Common myeloid progenitor, CD34-positive (primary cell): ENCODE measurements at places on chromosomes 12 and 14.

- DNase-seq = no peak
Measured at GRCh38 chr12:131615326-131616042, 95.4 kb upstream of the SFSWAP start.

GRCh38 chr14:92650581-92651105 is 97.8 kb downstream of the LGMN start:
- DNase-seq = no peak

DNA sequence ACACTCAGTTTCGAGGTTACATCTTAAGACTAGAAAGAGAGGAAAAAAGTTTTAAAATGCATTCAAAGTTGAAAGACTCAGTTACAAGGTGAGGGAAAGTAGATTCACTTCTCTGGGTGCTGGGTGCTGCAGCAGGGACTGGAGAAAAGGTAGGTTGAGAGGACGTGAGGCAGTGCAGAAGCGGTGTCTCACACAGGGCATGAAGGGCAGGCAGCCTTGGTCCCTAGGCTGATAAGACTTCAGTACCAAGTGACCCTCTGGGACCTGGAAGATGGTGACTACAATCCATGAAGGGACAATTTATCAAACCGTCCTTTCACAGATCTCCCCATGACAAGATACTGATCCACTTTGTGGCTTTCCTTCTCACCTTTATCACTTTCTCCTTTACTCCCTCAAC is 22.5 kb upstream of the UTP20 start:
- DNase-seq = no peak

DNA sequence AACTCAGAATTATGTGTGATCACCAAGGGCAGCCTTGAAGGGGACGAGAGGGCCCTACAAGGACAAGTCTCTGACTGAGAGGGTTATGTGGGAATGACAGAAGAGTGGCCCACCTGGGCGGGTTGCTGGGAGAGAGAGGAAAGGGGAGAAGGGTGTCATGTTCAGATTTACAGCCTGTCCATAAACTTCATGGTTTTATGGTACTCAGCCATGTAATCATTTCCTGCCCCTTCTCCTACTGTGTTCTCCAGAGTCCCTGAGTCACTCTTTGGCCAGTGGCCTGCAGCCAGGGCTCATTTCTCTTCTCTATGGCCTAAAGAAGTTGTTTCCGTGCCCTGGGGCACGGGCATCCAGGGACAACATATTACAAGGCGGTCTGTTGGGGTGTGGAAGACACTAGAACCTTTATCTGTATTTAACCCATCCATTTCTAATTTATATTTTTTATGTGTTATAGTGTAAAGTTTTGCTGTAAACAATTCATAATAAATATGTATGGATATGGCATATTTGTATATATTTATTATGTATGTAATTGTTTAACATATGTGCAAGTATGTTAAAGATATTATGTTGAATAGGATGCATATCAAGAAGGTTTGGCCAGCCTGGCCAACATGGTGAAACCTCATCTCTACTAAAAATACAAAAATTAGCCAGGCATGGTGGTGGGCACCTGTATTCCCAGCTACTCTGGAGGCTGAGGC is 26.9 kb downstream of the DDX47 start:
- DNase-seq = no peak

GRCh38 chr14:77903221-77903620 is 103.3 kb downstream of the ADCK1 start:
- DNase-seq = no peak

DNA sequence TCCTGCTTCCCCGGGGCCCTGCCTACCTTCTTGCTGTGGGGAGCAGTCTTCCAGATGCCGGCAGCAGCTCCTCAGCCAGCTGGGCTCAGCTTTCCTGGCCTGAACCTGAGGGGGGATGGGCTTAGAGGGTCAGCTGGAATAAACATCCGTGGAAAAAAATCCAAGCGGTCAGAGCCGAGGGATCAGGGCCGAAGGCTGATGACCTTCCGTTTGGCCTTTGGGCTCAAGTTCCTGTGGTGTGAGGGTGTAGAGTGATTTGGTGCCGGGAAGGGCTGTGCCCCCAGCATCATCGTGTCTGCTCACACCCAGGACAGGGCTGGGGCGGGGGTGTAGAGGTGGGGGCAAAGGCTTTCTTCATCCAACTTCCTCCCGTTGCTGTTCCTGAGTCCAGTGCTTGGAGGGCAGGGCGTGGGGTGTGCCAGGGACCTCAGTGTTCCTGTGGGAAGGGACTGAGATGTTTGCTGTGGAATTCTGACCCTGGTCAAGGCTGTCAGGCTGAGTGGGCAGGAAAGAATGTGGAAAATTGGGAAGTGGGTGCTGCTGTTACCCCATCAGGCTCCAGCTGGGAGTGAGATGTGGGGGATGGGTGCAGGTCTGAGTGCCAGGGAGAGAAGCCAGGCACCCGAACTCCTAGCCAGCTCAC is 2.6 kb downstream of the SMIM41 start:
- DNase-seq = no peak

DNA sequence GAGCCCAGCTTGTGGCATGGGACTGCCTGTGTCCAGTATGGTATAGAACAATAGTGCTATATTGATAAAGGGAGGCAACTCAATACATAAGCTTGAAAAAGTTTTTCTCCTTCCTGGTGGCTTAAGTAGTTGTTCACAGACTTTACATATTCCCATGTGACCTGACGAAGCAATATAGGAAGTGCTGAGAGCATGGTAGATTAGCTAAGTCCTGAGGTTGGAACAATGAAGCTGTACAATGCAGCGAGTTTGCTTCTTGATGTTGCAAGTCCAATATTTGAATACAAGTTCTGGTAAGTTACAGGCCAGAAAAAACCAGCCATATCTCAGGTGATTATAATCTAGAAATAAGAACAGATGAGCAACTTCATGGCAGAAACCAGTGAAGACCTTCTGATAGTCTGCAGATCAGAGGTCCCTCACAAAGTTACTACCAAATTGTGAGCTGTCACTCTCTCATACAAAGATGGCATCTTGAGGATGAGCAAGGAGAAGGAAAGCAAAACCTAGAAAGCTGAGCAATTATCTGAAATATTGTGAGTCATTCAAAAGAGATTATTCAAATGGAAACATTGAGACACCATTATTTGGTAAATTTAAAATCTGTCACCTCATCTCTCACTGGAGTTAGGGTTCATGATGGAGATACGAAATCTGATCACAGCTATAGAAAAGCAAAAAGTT is 72.9 kb upstream of the BTG1 start:
- peak; percentile 5 for DNase-seq

GRCh38 chr12:40701756-40702155 is 9.5 kb downstream of the CNTN1 start:
- DNase-seq = no peak

- DNase-seq = no peak
Measured at GRCh38 chr12:52057638-52058576, 6.7 kb downstream of the NR4A1 start.

- no peak for DNase-seq
Measured at GRCh38 chr12:6072302-6072752, 52.1 kb downstream of the VWF start.

DNA sequence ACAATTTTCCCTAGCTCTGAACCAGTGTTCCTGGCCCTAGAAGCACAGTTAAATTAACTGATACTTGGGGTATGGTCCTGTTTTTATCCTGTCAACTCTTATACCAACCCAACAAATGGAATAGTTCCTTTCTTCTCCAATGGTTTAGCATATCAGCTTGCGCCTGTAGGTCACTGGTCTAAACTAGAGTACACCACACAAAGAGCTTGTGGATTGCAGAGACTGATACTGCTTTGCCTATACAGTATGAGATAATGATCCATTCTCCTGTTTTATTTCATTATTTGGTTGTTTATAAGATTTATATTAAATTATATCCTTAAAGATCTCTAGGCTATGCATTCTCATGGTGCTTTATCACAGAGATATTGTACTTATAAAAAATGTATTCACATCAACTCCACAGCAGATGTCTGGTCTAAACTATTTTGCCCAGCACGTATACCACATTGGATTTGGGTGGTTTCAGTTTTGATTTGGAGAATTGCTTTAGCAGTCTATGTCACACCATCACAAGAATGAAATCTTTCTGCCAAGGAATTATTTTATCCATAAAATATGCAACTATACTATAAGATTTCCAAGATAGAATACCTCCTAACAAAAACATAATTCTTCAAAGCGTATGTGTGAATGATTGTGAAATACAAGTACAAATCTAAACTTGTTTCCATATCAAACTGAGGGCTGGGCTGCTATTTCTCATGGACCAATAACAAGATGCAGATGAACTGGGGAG is 142.1 kb downstream of the SLC16A7 start:
- no peak for DNase-seq

GRCh38 chr12:19644571-19644970 is 205.3 kb downstream of the AEBP2 start:
- no peak for DNase-seq

DNA sequence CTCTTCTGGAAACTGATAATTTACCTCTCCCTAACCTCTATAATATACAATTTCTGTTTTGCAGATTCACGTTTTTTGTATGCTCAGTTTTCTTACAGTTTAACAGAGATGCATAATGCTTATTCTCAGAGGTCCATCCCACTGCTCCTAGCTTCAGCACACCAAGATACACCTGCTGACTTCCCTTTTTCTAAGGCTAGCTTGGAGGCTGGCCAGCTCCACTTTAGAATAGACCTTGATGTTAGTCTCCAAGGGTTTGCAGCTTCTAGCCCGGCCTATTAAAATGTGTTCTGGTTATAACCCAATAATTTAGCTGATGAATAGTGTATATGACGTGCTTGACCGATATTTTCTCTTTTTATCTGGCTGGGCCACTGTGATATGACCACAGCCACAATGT is 261.2 kb downstream of the EGLN3 start:
- peak; percentile 1 for DNase-seq

DNA sequence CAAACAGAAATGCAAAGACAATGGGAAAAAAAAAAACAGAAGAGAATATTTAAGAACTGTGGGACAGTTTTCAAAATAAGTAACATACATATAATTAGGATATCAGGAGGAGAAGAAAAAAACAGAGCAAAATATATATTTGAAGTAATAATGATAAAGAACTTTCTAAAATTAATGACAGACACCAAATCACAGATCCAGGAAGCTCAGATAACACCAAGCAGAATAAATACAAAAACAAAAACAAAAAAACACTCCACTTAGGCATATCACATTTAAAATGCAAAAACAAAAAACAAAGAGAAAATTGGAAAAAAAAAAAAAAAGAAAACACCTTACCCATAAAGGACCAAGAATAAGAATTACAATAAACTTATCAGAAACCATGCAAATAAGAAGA is 9.6 kb upstream of the RFX4 start:
- no peak for DNase-seq

GRCh38 chr12:1911598-1912575 is 6.6 kb downstream of the CACNA2D4 start:
- DNase-seq = no peak

DNA sequence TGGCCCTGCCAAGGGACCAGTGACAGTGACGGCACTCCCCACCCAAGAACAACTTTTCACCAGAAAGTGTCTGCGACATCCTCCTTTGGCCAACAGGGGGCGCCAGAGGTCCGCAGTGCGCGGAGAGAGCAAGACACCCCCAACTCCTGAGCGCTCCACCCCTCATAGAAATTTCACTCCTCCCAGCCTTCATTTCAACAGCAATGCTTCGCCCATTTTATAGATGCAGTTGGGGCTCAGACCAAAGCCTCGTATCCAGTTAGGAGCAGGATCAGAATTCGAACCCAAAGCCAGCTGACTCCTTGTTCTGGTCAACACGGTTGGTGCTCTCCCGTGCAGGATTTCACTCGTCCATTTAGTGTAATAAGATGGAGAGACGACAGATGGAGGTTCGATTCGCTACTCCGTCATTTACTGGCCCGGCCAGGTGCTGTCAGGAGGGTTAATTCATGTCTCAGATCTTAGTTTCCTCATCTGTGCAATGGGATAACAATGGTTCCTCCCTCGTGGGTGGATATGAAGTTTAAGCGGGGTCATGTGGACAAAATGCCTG is 2.4 kb upstream of the POP5 start:
- peak; percentile 78 for DNase-seq

DNA sequence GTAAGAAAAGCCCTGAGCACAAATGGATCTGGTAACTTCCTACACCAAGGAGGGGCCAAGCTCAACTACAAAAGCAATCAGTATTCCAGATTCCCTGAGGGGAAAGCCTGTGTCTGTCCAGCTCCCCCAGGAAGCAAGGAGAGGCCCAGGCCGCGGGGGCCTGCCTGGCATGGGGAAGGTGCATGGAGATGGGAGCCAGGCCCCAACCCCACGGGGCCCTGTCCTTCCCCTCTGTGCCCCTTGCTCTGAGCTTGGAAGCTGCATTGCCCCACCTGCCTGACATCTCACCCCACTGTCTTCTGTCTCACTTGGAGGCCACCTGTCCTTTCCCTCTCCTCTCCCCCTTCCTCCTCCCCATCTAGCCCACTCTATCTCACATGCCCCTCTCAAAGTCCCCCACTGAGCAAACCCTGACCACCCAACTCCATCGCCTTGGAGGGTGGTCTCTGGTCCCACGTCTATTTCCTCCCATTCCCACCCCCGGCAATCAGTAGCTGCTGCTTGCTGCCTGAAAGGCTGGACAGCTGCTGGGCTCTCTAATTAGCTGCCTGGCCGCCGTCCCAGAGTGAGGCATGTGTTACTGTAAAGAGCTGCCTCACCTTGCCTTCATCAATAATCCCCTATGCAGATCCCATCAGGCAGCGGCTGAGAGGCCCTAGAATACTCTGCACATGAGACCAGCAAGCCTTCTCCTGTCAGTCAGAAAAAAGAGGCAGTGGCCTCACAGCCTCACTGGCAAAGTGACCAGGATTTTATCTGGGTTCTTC is 3.4 kb upstream of the TMEM229B start:
- no peak for DNase-seq

- no peak for DNase-seq
Measured at GRCh38 chr12:22415342-22416309, 81.1 kb upstream of the ST8SIA1 start.

DNA sequence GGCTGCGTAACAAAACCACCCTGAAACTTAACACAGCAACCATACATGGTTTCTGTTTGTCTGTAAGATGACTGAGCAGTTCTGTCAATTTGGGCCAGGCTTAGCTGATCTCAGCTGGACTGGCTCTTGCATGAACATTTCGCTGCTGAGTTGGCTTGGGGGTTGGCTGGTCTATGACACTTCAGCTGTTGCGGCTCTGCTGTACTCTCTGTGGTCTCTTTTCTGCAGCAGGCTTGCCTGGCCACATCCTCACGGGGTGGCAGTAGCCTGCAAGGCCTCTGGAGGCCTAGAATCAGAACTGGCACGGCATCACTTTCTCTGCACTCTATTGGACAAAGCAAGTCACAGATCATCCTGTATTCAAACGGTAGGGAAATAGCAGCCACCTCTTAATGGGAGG is 216.2 kb downstream of the BCL11B start:
- no peak for DNase-seq

DNA sequence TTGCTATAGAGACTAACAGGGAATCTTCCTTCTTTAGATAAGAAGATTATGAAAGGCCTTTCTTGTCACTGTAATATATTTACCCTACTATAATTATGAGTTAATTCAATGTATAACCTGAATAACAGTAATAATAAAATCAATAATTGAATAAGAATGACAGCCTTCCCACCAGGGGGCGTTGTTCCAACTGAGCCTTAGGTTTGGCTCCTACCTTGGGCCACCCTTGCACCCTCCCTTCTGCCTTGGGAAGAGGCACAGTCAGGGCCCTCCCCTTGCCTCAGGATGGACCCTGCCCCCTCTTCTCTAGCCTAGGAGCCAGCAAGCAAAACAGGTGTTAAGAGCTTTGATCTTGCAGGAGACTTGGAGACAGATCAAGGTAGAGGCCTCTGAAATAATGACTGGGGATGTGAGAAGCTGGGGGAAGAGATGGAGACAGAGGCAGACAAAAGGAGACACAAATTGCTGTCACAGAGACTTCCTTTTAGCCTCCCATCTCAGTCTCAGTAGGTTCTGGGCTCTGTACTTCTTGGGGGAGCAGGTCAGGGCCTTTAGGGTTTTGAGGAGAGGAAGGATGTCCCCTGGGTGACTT is 40.1 kb upstream of the CISTR start:
- peak; percentile 22 for DNase-seq
